C1 segment of cervical spinal cord (tissue), 14 donors: ENCODE measurements at places on chromosomes 12 and 14.

GRCh38 chr12:76714415-76714814 lies 49.5 kb upstream of the ZDHHC17 start:
- DNase-seq, result no peak

GRCh38 chr12:123696646-123697045 lies 15.5 kb upstream of the ATP6V0A2 start:
- DNase-seq, result no peak

- DNase-seq, result no peak
These were observed 25.5 kb upstream of the KCNJ8 start for GRCh38 chr12:21800011-21800410.

GRCh38 chr14:105528586-105529318 lies 2.4 kb downstream of the TMEM121 start:
- DNase-seq, result no peak

- no peak for DNase-seq
These were observed 860.6 kb upstream of the MGAT4C start for GRCh38 chr12:87116780-87117179.

DNA sequence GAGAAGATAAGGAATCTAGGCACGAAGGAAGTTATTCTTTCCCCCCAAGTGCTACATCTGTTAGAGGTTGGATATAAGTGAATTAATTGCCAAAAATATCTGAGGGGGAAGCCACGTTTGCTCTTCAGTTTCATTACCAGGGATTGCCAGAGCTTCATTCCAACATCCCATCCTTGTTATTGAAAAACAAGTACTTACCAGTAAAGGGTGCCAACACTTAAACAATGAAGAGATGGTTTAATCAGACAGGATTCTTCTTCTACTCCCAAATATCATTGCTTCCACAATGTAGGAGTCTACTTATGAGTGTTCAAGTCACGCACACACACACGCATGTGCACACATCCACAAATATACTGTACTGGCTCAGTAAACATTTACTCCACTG lies 312.4 kb downstream of the RPAP3 start:
- DNase-seq, result no peak

DNA sequence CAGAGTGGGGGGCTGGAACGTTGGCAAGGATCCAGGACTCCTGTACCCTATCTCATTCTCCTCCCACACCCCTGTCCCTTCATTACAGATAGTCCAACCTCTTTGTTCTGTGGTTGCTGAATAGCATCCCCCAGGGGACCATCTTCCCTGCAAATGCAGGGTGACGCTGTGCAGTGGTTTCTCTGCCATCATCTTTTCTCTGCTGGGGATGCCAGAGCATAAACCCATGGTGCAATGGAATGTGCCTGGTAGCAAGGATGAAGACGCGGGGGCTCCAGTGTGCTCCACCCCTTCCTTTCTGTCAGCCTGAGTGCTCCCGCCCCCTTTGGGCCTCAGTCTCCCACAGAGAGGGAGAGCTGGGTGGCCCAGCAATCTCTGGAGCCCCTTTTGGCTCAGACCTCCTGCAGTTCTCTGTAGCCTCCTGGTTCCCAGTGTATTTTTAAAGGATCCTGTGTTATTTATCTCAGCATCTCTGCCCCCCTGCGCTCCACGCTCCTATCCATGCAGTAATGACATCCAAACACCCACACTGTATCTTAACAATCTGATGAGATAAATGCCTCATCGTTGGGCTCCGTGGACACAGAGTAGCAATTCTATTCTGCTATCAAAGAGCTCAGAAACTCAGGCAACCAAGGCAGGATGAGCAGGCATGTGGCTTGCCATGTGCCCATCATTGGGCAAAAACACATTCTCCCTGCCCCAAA lies 212.8 kb downstream of the CACNA1C start:
- no peak for DNase-seq

GRCh38 chr12:64900540-64900939 lies 76.1 kb downstream of the TBC1D30 start:
- no peak for DNase-seq

DNA sequence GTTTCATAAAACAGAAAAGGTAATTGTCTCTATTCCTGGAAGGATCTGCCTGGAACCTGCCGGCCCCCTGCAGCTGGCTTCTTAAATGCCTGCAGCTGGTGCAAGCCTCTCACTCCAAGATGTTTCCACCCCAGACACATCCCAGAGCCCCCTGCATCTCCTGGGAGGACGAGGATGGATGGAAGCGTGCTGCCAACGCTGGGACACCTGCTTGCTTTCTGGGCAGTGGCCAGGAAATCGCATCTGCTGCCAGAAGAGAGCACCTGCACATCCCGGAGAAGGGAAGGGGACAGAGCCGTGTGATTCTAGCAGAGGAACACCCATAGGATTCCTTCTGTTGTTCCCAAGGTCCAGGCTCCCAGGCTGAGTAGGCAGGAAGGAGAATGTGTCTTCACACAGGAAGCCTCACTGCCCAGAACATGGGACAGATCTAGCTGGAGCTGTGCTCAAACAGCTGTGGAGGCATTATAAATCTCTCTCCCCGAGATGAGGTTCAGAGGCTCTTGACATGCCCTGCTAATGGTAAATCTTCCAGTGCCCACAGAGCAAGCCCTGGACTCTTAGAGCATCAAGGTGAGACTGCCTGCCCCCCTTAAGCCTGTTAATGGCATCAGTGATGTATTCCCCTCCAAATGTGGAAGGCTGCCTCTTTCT lies 138.8 kb upstream of the MAP1LC3B2 start:
- DNase-seq, result no peak

DNA sequence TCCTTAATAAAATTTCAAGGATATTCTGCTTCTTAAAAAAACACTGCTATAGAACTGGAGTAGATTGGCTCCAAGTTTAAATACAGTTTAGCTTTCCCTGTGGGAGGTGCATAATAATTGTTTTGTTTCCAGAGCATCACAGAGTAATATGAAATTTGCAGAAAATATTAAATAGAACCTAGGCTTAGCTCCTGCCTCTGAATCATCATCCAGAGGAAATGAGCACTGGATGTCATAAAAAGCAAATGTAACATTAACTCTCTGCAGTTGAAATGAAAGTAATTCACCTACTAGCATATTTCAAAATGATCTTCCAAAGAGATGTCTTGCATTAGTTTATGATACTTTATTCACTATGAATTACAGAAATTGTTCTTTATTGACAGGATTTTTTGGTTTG lies 769.8 kb downstream of the C12orf50 start:
- DNase-seq, result no peak

GRCh38 chr14:91417983-91418386 lies 365 bp upstream of the CCDC88C start:
- DNase-seq, result no peak

- no peak for DNase-seq
These were observed 200.2 kb upstream of the NUDT4 start for GRCh38 chr12:93177208-93178153.

DNA sequence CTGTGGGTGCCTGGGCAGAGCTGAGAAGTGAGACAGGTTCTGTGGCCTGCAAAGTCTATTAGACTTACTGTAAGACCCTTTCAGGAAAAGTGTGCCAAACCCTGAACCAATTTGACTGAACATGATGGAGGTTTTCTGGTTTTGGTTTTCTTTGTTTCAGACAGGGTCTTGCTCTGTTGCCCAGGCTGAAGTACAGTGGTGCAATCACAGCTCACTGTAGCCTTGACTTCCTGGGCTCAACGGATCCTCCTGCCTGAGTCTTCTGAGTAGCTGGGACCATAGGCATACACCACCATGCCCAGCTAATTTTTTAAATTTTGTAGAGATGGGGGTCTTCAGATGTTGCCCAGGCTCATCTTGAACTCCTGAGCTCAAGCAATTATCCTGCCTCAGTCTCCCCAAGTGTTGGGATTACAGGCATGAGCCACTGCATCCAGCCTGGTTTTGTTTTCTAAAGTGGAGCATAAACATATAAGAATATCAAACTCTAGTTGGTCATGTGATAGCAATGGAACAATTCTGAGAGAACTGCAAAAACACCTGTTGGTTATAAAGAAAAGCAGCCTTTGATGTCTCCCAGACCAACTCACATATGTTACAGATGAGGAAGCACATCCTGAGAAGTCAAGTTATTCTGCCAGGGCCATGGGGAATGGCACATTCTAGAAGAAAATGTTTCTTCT lies 166.9 kb downstream of the FOXN3 start:
- DNase-seq, result no peak

DNA sequence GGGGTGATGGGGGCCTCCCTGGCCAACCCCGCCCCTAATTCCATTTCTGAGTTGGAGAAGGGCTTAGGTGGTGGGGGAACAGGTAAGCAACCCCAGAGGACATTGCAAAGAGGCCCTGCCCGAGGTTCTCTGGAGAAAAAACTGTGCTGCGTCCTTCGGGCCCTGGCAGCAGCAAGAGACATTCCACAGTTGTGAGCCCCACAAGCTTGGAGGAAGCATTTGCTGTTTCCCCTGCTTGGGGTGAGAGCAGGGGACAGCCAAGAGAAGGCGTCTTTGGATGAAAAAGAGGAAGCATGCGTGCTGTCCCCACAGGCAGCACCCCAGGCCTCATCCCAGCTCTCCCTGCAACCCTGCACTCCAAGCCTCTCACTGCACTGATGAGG lies 1.3 kb downstream of the BDKRB2 start:
- DNase-seq, result no peak

GRCh38 chr12:49187184-49187583 lies 1.7 kb downstream of the TUBA1A start:
- peak; percentile 44 for DNase-seq

DNA sequence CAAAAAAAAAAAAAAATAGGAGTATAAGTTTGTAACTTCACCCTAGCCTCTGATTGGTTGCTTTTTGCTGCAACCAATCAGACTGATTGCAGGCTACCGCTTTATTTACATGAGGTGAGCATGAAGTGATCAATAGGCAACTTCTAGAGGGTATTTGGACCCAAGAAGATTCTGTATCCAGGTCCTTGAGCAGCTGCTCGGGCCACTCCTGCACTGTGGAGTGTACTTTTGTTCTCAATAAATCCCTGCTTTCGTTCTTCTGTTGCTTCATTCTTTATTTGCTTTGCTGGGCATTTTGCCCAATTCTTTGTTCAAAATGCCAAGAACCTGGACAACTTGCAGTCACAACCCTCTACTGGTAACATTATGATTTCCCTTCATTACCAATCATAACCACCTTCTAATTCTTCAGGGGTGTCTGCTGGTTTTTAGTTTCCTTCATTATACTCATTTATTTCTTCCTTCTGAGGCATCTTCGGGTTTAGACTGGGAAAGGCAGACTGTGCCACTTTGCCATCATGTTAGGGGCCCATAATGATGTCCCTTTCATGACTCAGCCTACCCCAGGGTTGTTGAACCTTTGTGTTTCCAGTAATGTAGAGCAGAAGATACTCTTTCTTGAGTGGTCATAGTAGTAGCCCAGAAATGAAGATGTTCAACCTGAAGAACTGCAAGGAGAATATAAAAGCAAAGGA lies 43.4 kb upstream of the LIMA1 start:
- DNase-seq, result no peak

- DNase-seq, result peak; percentile 24
These were observed 178.1 kb upstream of the ALG10B start for GRCh38 chr12:38138225-38139221.

GRCh38 chr14:58639198-58639565 lies 1.4 kb downstream of the DACT1 start:
- no peak for DNase-seq

GRCh38 chr12:79932357-79932756 lies 2.5 kb downstream of the PPP1R12A start:
- no peak for DNase-seq

GRCh38 chr12:111556676-111557075 lies 42.4 kb downstream of the ATXN2 start:
- no peak for DNase-seq

DNA sequence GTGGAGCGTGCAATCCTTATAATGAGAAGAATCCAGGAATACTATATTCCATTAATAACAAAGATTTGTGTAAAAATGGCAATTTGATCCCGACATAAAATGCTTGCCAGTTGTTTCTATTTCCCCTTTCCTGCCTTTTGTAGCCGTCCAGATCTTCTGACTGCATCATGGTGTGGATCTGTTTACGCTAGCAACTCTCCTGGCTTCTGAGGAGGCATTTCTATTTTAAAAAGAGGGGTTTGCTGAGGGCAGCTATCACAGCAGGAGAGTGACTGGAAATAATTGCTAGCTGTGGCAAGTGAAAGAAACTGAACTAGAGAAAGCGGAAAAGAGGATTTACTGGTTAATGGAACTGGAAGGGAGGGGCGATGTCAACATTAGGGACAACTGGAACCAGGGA lies 145.6 kb downstream of the ATP23 start:
- no peak for DNase-seq

GRCh38 chr12:88501972-88502938 lies 78.0 kb downstream of the KITLG start:
- DNase-seq, result no peak

GRCh38 chr14:100654025-100654813 lies 67.0 kb upstream of the BEGAIN start:
- no peak for DNase-seq

DNA sequence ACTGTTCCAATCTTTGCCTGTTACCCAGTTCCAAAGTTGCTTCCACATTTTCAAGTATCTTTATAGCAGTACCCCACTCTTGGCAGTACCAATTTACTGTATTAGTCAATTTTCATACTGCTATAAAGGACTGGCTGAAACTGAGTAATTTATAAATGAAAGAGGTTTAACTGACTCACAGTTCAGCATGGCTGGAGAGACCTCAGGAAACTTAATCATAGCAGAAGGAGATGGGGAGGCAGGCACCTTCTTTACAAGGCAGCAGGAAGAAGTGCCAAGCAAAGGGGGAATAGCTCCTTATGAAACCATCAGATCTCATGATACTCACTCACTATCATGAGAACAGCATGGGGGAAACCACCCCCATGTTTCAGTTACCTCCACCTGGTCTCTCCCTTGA lies 215.0 kb downstream of the SNAPC1 start:
- DNase-seq, result no peak

GRCh38 chr14:102272392-102272791 lies 32.6 kb downstream of the MOK start:
- no peak for DNase-seq

DNA sequence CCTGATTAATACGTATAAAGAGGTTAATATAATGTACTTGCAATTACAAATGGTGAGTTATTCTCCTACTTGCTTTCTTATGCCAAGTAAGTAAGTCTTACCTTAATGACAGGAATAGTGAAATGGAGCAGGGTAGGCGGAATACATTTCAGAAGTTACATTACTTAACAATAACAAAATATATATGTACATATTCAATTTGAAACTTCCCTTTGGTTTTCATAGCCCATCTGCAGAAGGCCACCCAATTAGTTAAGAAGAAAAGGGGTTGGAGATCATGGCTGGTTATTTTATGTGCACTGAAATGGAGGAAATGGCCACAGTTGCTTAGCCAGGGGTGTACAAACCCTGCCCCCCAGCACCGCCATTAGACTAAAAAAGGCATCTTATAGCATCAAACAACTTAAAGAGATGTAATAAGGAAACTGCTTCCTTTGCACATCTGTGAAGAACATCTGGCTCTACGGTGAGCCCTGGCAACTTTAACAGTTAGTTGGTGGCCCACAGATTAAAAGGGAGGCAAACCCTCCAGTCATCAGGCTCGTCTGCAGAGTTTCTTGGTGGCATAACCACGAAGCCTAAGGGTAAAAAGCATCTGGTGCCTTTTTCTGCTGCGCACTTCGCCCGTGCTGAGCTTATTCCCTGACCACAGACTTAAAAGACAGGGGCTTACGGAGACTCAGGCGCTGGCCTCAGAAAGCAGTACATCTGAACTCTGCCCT lies 38.8 kb upstream of the DACT1 start:
- no peak for DNase-seq

- no peak for DNase-seq
These were observed 47.2 kb upstream of the KTN1 start for GRCh38 chr14:55532645-55533344.

GRCh38 chr12:122227341-122227740 lies 1.5 kb upstream of the DIABLO start:
- DNase-seq, result no peak
